ENCODE measurements at places on chromosomes 4 and X.

- no peak for DNase-seq
Measured at GRCh38 chr4:150173432-150173861, 95.2 kb downstream of the DCLK2 start.

GRCh38 chr4:98741952-98742351, 83.5 kb upstream of the TSPAN5 start:
- DNase-seq, result no peak

GRCh38 chr4:62523256-62523655, 1323.1 kb downstream of the ADGRL3 start:
- DNase-seq, result no peak

GRCh38 chr4:185101354-185101890, 41.6 kb upstream of the SLC25A4 start:
- no peak for DNase-seq

DNA sequence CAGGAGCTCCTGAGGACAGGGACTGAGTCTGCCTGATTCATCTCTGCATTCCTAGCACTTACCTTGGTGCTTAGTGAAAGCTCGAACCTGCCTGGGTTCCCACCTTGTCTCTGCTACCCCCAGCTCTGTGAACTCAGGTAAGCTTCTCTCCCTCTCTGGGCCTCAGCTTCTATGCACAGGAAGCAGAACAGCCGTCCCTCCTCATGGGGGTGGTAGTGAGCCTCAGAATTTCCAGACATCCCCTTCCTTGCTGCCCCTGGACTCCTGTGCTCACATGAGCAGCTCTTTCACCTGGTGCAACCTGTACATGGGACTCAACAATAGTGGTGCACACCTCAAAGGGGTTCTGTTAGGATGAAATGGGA, 50.8 kb downstream of the HTRA3 start:
- DNase-seq, result no peak

All from SJSA1 (cell line).